ENCODE measurements at places on chromosomes 16 and 17.

GRCh38 chr16:72995151-72995881 is 52.6 kb downstream of the ZFHX3 start:
- DNase-seq: no peak

- DNase-seq: no peak
Measured at GRCh38 chr17:20123209-20123608, 114.0 kb downstream of the SPECC1 start.

DNA sequence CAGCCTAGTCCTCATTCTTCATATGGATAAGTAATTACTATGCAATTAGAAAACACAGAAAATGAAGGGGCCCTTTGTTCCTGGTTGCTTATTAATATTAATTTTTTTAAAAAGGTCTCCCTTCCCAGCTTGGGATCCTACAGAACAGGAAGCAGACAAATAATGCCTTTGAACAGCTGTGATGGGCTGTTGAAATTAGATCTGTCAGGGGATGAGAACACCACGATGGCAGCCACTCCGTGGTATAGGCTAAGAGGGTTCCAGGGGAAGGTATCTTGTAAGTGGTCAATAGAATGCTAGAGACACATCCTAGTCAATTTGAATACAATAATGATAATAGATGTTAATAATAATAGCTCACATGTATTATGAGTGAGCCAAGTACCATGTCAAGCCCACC is 83.1 kb downstream of the CCDC182 start:
- no peak for DNase-seq

DNA sequence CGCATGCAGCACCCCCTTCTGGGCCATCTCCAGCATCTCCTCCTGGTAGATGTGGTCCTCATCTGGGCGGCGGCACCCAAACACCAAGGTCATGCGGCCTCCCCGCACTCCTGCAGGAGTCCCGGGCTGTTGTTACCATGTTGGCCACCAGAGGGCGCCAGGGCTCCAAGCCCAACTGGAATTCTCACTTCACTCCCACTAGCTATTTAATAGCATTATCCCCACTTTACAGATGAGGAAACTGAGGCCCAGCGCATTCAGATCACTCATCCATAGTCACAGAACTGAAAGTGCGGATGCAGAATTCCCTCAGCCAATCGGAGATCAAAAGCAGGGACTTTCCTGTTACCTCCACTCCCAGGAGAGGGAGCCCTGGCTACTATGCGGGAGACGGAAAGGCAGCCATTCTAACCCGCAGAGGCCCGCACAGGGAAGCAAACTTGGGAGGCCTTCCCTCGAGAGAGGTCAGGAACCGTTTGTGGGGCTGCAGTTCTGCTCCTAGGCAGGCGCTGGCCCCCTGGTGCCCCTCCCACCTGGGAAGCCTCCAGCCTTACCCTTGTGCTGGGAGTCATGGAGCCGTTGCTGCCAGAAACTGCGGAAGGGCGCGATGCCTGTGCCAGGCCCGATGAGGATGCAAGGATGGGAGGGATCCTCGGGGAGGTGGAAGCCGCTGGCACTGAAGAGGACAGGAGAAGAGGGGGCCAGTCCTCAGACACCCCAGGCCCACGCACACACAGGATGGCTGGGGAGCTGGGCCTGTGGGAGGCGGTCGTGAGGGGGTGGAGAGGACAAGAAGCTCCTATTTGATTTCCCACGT is 40.1 kb downstream of the NOS2 start:
- DNase-seq: peak; percentile 59

DNA sequence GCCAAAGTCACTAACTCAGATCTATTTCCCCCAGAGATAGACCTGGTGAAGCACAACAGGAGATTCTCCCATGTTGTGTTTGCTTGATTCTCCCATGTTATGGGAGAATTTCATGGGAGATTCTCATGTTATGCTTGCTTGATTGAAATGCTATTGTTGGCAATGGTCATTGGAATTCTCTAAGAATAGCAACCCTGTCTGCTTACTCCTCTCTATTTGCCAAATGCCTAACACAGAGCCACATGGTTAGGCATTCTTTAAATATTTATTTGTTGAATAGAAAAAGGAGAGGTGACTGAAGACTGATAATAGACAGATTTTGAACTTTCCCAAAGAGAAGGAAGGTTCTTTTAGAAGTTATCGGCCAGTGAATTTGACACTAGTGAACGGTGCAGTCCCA is 111.5 kb upstream of the MPHOSPH6 start:
- DNase-seq: no peak

DNA sequence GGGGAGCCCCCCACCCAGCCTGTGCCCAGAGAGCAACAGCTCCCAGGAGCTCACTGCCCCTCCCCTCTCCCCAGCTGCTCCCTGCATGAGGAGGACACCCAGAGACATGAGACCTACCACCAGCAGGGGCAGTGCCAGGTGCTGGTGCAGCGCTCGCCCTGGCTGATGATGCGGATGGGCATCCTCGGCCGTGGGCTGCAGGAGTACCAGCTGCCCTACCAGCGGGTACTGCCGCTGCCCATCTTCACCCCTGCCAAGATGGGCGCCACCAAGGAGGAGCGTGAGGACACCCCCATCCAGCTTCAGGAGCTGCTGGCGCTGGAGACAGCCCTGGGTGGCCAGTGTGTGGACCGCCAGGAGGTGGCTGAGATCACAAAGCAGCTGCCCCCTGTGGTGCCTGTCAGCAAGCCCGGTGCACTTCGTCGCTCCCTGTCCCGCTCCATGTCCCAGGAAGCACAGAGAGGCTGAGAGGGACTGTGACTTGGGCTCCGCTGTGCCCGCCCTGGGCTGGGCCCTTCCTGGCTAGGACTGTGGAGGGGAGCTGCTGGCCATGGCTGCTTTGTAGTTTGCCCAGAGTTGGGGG is 584 bp downstream of the TCAP start:
- DNase-seq: no peak

- DNase-seq: no peak
Measured at GRCh38 chr17:82103553-82104451, 5.8 kb upstream of the FASN start.

- no peak for DNase-seq
Measured at GRCh38 chr17:56708220-56708558, 114.7 kb downstream of the NOG start.

DNA sequence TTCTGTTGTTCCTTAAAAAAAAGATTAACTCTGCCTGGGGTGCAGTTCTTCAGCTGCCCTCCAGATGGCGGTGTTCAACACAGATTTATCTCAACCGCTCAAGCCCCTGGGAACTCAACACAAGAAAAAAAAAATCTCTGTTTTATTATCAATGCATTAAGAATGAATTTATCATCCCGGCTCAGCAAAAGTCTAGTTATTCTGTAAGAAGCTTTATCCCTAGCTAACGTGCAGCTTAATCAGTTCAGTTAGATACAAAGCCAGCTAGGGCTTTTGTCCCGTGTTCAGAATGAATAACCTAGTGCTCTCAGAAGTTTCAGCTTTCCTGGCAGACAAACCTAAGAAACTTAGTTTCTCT is 475.9 kb upstream of the CCL2 start:
- peak; percentile 62 for DNase-seq

DNA sequence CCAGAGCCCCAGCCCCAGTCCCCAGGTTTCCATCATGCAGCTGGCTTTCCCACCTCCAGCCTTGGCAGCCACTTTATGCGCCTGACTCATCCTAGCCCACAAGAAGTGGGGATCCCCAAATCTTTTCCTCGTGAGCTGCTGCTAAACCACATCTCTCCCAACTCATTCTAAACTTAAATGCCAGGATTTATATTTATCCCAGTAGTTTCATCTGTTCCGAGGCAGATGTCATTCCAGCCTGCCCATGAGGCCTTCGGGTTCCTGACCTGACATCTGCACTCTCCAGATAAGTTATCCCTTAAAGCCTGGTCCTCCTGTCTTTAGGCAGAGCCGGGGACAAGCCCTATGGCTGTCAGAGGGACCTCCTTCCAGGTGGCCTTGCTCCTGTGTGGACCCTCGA is 16.6 kb downstream of the PLXDC1 start:
- no peak for DNase-seq

- no peak for DNase-seq
Measured at GRCh38 chr16:83051451-83051850, 424.7 kb downstream of the CDH13 start.

DNA sequence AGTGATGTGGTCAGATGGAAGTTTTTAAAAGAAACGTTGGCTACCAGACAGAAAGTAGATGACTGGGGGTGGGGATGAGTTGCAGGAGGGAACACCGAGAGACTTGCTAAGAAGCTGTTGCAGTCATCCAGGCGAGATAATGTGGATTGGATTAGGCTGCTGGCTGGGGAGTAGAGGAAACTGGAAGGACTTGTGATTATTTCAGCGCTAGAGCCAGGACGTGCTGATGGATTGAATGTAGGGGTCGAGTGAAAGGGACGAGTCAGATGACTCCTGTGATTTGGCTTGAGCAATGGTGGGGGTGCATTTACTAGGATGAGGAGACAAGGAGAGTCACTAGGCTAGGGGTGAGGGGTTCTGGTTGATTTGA is 88.5 kb downstream of the CLEC16A start:
- no peak for DNase-seq

- DNase-seq: no peak
Measured at GRCh38 chr17:6547336-6547735, 9.0 kb downstream of the PITPNM3 start.

DNA sequence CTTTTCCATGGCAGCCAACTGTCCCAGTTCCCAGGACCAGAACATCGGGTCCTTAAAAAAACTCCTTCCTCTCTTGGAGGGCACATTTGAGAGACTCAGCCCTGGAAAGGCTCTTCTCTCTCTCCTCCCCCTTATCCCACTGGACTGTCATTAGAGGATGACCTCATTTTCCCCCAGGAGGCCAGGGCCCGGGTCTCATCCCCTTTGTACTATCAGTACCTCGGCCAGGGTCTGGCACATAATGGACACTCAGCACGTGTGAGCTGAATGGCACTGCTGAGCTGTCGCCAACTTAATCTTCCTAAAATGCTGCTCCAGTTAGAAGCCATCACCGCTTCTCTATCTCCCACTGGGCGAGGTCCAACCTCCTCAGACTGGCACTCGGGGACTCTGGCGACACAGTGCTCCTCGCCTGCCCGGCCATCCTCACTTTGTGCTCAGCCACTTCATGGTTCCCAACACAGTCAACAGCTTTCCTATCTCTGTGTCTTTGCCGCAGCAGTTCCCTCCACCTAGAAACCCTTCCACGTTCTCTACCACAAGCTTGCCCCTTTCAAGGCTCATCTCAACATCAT is 3.6 kb upstream of the RHBDL3 start:
- no peak for DNase-seq

- no peak for DNase-seq
Measured at GRCh38 chr16:47578573-47578972, 117.4 kb downstream of the PHKB start.

DNA sequence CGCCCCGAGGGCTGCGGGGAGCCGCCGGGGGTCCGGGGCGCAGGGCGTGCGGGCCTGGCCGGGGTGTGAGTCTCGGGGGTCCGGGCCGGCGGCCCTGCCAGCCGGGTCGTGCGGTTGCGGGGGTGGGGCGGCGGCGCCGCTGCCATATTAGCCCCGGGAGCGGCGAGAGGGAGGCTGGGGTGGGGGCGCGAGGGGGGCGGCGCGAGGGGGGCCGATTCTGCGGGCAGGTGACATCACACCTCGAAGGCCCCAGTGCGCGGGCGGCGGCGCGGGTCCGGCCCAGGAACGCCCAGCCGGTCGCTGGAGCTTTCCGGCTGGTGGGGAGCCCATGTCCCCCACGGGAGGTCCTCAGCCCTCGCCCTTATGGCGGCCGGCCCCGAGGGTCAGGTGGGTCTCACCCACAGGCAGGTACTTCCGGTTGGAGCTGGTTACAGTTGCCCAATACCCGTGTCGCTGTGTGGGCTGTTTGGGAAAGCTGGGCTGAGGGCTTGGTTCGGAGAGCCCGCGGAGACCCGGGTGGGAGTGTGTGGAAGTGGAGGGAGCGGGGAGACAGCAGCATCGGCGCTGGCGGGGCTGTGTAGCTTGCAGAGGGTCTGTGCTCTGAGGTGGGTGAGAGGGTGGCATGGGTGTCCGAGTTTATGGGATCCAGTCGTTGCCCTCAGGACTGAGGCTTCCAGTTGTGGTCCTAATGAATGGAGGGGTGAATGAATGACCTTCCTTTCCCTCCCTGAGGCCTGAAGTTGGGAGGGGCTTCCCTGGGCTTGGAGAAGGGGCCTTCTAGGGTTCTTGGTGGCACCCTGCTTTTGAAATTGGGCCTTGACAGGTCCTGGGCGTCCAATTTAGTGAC is 804 bp downstream of the ATP6V0C start:
- DNase-seq: no peak

- DNase-seq: no peak
Measured at GRCh38 chr16:3589441-3589921, 12.3 kb upstream of the NLRC3 start.

DNA sequence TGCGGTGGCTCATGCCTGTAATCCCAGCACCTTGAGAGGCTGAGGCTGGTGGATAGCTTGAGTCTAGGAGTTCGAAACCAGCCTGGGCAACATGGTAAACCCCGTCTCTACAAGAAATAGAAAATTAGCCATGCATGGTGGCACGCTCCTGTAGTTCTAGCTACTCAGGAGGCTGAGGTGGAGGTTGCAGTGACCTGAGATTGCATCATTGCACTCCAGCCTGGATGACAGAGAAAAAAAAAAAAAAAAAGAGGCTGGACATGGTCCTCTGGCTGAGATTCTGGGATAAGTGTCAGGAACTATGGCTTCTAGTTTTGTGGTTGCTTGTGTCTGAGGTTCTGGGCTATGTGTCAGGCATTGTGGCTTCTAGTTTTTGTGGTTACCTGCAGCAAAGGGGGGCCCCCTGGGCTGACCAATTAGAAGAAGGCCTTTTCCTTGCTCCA is 7.0 kb downstream of the KSR1 start:
- DNase-seq: no peak

DNA sequence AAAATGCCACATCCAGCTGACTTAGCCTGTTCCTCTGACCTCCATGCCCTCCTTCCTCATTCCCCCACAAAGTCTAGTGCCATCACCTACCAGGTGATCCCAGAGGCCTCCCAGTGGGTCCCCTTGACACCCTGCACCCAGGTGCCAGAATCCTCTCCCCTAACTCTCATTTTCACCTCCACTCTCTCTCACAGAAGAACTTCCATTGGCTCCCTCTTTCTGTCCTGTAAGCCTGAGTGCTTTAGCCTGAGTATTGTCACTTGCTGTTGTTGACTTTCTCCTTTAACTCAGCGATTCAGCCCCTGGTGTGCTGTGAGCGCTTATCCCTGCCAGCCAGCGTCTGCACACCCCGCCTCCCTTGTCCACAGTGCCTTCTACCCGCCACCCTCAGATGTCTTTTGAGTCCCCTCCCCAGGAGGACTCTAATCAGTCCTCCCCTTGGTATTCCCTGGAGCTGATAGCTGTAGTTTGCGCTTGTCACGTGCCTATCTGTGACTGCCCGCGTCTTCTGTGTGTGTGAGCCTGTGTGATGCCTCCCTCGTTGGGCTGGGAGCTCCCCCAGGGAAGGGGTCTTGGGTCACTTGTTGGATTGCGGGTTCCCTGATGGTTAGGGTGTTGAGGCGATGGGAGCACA is 31.9 kb downstream of the ARHGAP23 start:
- DNase-seq: no peak

All from GM20000 (cell line).